ENCODE measurements at places on chromosomes 16 and 17. TPM values are rescaled to one million over a fixed set of nuclear protein-coding genes. Genes with fewer than 3 reads are reported as not detected.

- peaks cover 2% of the 10 kb centered on the region for H3K27me3 ChIP-seq
- no peak overlapping the region for H3K27ac ChIP-seq
- DNase-seq: no peak
Measured at GRCh38 chr16:3054965-3055733, 8.8 kb downstream of the MMP25 start.

DNA sequence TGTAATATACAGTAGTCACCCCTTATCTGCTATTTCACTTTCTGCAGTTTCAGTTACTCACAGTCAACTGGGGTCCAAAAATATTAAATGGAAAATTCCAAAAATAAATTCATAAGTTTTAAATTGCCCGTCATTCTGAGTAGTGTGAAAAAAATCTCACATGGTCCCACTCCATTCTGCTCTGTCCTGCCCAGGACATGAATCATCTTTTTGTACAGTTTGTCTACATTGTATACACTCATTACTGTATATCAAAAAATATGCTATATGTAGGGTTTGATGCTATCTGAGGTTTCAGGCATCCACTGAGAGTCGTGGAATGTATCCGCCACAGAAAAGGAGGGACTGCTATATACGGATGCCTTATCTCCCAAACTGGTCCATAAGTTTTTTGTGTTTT lies 16.0 kb upstream of the APPBP2 start:
- no peaks in the 10 kb centered on the region for H3K27me3 ChIP-seq
- no peaks in the 10 kb centered on the region for H3K4me1 ChIP-seq
- H3K36me3 ChIP-seq: no peaks in the 10 kb centered on the region
- H3K4me3 ChIP-seq: no peak overlapping the region
- DNase-seq: no peak
- no peak overlapping the region for H3K27ac ChIP-seq

- DNase-seq: peak; percentile 25
- H3K4me3 ChIP-seq: no peak overlapping the region
- no peak overlapping the region for H3K27ac ChIP-seq
- no peaks in the 10 kb centered on the region for H3K36me3 ChIP-seq
- H3K27me3 ChIP-seq: peaks cover 37% of the 10 kb centered on the region
Measured at GRCh38 chr16:77437859-77438258, 3.0 kb upstream of the ADAMTS18 start.

DNA sequence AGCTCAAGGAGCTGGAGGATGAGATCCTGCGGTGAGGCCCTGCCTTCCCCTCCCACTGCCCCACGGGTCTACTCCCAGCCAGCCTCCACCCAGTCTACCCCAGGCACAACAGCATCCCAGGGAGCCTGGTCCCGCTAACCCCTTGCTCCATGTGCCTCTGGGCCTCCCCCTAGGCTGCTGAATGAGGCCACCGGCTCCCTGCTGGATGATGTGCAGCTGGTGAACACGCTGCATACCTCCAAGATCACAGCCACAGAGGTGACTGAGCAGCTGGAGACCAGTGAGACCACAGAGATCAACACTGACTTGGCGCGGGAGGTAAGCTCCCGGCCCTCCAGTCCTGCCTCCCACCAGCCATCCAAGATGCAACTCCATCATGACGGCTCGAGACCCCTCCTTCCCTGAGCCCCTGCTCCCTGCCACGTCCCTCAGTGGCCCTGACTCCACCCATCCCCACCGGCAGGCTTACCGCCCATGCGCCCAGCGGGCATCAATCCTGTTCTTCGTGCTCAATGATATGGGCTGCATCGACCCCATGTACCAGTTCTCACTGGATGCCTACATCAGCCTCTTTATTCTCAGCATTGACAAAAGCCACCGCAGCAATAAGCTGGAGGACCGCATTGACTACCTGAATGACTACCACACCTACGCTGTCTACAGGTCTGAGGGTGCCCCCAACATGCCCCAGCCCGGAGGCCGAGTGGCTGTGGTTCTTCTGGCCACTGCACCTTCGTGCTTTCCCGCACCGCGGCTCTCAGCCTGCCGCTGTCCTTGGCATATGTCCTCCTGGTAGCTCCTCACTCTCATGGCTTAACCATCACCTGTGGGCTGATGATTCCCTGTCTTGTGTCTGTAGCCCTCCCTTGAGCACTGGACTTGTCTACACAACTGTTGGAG lies 15.0 kb upstream of the KDM6B start:
- no peak overlapping the region for H3K4me3 ChIP-seq
- H3K27ac ChIP-seq: no peak overlapping the region
- no peak for DNase-seq
- H3K36me3 ChIP-seq: no peaks in the 10 kb centered on the region

DNA sequence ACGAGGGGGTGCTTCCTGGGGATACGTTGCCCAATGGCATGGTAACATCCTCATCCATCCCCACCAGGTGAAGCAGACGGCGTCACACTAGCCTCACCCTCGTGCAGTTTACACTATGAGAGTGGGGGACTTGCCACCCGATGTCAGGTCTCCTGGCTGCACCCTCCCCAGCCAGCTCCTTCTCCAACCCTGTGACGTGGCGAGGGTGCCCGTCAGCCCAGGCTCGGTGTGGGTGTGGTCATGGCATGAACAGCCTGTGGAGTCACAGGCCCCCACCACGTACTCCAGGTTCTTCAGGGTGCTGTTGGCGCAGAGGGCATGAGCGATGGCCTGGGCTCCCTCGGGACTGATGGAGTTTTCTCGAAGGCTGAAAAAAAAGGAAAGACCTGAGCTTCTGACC lies 28.3 kb downstream of the NLRC3 start:
- no peak overlapping the region for H3K4me3 ChIP-seq
- DNase-seq: no peak
- peaks cover 4% of the 10 kb centered on the region for H3K4me1 ChIP-seq

GRCh38 chr16:88758227-88758943 lies 26.6 kb downstream of the PIEZO1 start:
- H3K27me3 ChIP-seq: no peaks in the 10 kb centered on the region
- no peaks in the 10 kb centered on the region for H3K36me3 ChIP-seq
- no peak for DNase-seq
- H3K4me3 ChIP-seq: no peak overlapping the region

GRCh38 chr16:26211542-26211941 lies 519.8 kb downstream of the HS3ST4 start:
- H3K4me1 ChIP-seq: no peaks in the 10 kb centered on the region
- DNase-seq: no peak
- no peak overlapping the region for H3K4me3 ChIP-seq
- no peaks in the 10 kb centered on the region for H3K27me3 ChIP-seq
- H3K27ac ChIP-seq: no peak overlapping the region

The NXPH3 gene
- 8.1 TPM for total RNA-seq
